ENCODE measurements at places on chromosomes 2 and 18.

DNA sequence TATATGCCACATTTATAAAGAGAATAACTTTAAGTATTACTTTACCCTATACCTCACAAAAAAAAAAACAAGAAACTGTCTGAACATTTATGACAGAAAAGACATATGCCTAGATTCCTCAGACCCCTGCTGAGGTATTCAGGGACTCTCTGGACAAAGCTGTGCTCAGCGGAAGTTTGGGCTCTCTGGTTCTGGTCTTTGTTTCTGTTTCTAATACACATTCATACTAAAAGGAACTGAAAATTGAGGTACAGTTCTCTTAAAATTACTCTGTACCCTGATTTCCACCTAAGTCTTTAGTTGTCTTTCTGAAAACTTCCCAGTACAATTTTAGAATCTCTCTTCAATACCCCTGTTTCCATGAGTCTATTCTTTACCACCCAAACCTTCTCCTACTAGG, 160.3 kb downstream of the IKZF2 start:
- DNase-seq, result no peak

- no peak for DNase-seq
Measured at GRCh38 chr2:60470340-60470739, 83.1 kb downstream of the BCL11A start.

DNA sequence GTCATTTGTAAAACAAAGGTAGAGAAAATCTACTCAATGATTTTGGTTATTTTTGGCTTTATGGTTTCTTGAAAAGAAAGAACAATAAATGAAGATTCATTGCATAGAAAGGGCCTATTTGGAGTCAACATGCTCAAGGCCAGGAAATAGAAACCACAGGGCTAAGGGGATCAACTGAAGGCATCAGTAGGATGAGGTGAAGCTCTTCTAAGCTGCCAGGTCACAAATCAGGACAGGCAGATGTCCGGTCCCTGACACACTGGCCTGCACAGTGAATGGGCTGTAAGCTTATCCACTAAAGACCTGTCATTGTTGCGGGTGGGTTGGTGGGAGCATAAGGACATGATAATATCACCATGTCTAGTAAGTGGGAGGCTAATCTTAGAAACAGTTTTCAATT, 31.6 kb upstream of the RNF138 start:
- no peak for DNase-seq

- DNase-seq, result no peak
Measured at GRCh38 chr2:175195012-175195411, 13.5 kb upstream of the ATP5MC3 start.

GRCh38 chr18:26386002-26386401, 159.8 kb downstream of the TAF4B start:
- peak; percentile 46 for DNase-seq

GRCh38 chr2:219525533-219526232, 11.4 kb downstream of the ASIC4 start:
- no peak for DNase-seq

DNA sequence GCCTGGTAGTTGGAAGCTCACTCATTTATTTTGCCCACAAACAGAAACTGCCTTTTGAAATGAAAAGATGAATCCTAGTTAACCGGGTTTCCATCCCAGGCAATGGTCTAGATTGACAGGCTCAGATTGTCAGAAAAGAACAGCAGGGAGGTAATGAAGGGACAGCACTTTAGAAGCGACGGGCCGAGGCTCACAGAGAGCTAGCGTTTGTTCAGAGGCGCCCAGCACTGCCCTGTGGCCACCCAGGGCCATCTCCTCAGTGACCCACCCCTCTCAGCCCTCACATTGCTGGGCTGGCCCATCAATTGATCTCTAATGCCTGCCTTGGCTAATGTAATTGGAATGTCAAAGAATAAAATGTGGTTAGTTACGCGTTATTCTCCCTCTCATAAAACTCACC, 304.8 kb downstream of the CDCA7 start:
- DNase-seq, result no peak

- DNase-seq, result no peak
Measured at GRCh38 chr18:37665346-37665745, 99.7 kb upstream of the CELF4 start.

- DNase-seq, result no peak
Measured at GRCh38 chr18:50232419-50232818, 33.9 kb downstream of the CFAP53 start.

- no peak for DNase-seq
Measured at GRCh38 chr2:101348883-101349282, 38.4 kb downstream of the CREG2 start.

- no peak for DNase-seq
Measured at GRCh38 chr2:21268878-21269224, 145.1 kb downstream of the TDRD15 start.

DNA sequence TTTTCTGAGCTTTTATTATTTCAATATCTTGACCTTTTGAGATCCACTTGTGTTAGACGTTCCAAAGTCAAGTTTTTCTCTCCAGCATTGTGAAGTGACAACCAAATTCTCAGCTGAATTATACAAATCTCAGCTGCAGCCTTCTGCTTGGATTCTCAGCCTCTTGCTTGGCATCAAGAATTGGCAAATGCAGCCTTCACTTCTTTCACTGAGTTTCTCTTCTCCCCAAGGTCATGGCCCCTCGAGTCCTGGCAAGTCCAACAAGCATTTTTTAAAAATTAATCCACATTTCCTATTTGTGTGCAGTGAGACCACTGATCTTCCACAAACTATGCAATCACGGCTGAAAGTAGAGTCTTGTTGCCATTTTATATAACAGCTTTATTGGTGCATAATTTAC, 23.4 kb upstream of the SMIM21 start:
- DNase-seq, result no peak

DNA sequence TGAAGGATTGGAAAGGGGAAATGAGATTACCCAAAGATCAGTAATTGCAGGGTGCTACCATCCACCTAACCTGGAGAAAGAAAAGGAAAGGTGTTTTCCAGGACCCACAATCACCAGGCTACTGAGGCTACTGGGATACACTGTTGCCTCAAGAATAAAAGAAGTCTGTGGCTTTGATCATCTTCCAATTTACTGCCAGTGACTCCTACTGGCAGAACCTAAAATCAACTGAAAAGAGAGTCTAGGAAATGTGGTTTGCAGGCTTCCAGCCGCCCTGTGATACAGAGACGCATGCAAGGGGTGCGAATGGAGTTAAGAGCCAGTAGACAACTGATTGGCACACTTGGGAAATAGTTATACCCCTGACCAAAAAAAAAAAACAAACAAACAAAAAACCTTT, 16.6 kb upstream of the TTL start:
- DNase-seq, result no peak

All from left renal pelvis (tissue), 4 donors.